ENCODE measurements at places on chromosomes 16 and 17. TPM values are rescaled to one million over a fixed set of nuclear protein-coding genes. Genes with fewer than 3 reads are reported as not detected.
A peak's percentile ranks its signal among the peaks of the same experiment; 100 is the strongest.

Gene TBKBP1
- 12.8 TPM for total RNA-seq

Gene C1QTNF8
- not detected for total RNA-seq

Gene SLC12A3
- total RNA-seq = not detected

DNA sequence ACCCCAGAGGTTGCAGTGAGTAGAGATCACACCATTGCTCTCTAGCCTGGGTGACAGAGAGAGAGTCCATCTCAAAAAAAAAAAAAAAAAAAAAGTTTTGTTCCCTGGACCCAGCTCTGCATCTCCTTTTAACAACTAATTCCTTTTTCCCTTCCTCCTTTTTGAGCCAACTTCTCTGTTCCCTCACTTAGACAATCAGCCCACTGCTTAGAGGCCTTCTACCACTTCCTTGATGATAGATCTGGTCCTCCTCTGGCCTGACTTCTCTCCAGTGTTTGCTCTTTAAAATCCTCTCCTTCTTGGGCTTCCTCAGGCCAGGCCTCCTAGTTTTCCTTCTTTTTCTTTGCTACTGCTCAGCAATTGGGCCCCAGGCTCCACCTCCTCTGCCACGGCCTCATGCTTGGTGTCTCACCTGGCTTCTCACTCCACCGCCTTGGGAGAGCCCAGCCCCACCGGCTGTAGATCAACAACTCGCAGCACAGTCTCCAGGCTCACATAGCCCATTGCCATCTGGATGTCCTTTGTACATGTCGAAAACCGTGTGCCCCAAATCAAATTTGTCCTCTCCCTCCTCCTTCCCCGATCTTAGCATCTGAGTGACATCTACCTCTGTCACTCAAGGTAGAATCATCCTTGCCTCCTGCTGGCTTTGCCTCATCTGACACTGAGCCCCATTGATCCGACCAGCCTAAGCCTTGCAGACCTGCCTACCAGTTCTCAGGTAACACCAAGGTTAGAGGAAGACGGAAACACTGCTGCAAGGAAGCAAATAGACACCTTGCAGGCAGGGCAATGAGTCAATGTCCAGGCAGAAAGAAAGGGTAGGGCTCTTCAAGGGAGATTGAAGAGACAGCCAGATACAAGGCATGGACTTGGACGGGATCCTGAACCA, 17.4 kb downstream of the ARHGAP27 start:
- peak; percentile 43 for DNase-seq

GRCh38 chr17:17740615-17741348, 59.5 kb downstream of the RAI1 start:
- DNase-seq = no peak

DNA sequence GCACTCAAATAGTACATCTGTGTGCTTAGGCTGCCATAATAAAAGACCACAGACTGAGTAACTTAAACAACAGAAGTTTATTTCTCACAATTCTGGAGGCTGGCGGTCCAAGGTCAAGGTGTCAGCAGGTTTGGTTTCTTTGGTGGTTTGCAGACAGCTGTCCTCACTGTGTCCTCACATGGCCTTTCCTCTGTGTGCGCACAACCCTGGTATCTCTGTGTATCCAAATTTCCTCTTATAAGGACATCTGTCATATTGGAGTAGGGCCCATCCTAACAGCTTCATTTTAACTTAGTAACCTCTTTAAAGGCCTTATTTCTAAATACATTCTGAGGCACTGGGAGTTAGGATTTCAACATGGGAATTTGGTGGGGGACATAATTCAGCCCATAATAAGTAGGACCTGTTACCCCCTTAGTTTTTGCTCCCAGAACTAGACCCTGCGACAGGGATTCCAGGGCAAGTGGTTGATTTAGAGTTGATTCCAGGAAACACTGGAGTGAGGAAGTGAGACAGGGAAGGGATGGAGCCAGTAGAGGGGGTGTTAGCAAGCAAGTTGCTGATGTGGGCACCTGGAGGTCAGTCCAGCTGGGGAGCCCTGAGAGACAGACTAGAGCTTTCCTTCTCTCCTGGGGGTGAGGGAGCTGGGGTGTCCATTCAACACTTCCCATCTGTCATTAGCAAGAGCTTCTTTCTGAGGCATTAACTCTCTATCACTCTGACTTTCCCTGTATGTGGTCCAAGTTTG, 10.9 kb upstream of the ALKBH5 start:
- DNase-seq = no peak

DNA sequence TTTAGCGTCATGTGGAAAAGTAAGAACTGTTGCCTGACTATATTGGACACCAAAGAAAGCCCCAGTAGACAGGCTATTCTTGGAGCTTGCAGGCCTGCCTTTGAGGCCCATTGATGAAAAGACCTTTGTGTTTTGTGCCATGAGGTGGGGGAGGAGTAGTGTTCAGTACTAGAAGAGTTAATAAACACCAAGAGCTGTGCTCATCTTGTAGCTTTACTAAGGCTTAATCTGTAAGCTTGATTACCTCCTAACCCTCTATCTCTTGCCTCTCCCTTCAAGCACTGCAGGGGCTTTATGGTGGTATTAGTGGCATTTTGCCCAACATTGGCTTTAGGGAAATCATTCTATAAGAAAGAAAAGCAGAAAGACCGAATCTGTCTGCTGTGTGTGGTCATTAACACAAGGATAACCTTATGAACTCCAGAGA, 220.2 kb upstream of the TBX2 start:
- DNase-seq = no peak
